ENCODE measurements at places on chromosomes 16 and 17.

DNA sequence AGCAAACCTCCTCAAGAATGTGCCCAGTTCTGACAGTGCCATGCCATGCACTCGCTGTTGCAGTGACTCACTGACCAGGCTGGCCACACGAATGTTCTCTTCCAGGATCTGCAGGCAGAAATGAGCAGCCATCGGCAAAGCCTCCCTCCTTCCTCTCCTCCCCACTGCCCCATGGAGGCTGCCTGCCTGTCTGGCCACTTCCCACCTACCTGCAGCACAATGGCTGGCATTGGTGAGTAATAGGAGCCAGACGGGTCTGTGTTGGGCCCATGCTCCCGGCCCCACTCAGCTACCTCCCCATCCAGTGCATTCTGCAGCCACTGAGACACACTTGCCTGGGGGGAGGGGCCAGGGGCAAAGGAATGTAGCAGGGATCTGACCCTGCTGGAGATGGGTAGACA is 2.8 kb upstream of the MATCAP1 start:
- no peak for DNase-seq

DNA sequence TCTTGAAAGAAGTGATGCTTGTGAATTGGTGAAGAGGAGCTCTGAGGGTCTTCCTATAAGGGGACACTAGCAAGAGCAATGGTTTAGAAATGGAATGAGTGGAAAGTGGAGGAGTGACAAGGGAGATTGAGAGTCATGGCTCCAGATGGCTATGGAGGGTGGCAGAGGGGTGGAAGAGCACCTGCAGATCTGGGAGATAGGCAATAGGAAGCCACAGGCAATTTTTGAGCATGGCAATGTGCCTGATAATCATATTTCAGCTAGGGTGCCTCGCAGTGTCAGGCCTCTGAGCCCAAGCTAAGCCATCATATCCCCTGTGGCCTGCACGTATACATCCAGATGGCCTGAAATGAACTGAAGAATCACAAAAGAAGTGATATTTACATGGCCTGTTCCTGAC is 21.5 kb downstream of the RGS9 start:
- DNase-seq = no peak

- no peak for DNase-seq
These were observed 84.7 kb downstream of the MYO1D start for GRCh38 chr17:32792207-32792606.

DNA sequence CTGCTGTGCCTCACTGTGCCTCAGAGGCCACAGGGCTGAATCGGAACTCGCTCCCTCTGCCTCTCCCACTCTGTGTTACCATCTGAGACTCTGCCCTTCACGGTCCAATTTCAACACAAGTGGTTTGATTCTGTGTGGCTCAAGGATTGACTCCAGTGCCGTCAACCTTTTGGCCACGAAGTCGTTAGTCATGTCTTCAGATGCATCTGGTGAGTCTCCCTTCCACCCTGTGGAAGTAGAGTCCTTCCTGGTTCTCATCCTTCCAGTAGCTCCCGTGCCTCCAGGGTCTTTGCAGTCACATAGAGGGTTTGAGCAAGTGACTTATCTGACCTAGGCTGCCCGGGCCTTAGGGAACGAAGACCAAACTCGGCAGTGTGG is 51.2 kb downstream of the PGS1 start:
- no peak for DNase-seq

DNA sequence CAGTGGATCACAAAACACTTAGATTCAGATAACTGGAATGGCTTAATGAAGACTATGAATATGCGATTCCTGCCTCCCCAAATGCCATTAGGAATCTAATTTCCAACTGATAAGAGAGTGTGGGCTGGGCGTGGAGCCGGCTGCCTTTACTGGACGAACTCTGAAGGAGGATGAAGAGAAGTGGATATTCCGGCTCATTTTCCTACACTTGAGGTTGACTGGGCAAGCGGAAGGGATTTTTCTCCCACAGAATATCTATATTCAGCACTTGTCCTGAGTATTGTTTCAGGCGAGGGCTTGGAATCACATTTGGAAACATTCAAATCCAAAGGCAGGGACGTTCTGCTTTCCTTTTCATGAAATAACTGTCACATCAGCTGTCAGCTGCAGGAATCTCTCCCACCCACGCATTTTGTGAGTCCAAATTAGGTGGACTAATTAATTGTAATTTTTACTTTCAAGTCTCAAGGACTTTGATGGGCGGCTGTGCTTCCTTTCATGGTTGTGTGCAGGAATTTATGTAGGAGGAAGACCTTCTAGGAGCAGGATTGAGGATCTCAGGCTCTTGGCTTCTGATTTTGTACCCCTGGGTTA is 138.5 kb downstream of the PITPNC1 start:
- DNase-seq = no peak

DNA sequence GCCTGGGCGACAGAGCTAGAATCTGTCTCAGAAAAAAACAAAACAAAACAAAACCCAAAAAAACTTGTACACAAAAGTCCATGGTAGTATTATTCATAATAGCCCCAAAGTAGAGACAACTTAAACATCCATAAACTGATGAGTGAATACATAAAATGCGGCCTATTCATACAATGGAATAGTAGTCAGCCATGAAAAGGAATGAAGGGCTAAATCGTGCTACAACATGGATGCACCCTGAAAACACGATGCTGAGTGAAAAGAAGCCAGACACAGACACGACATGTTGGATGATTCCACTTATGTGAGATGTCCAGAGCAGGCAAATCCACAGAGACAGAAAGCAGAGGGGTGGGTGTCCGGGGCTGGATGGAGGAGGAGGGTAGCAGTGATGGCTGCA is 12.3 kb downstream of the KCNG4 start:
- DNase-seq = no peak

DNA sequence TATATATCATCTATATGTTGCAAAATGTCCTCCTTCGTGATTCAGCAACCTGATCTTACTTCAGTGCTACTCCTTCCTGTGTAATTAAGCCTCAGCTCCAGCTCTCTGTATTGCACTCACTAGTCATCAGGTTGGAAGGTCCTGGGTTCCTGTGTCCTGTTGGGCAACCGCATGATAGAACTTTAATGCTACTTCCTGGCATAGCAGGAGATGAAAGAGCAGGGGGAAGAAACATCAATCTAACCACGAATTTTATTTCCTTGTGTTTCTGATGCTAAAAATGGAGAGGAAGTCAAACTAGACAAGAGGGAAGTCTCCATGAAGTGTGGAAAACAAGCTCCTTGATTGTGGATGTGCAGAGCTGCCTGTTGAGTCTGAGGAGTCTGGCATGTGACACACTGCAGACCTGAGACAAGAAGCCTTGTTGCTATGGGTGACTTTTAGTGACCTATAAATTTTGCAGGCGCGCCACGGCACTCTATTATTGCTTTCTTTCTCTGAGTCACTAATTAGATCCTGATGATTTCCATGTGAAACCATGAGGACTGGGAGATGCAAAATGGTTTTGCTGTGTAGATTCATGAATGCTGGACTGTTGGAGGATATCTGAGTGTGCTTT is 25.6 kb downstream of the IGSF6 start:
- DNase-seq = peak; percentile 73

GRCh38 chr16:83447560-83447959 is 360.2 kb upstream of the HSBP1 start:
- no peak for DNase-seq

DNA sequence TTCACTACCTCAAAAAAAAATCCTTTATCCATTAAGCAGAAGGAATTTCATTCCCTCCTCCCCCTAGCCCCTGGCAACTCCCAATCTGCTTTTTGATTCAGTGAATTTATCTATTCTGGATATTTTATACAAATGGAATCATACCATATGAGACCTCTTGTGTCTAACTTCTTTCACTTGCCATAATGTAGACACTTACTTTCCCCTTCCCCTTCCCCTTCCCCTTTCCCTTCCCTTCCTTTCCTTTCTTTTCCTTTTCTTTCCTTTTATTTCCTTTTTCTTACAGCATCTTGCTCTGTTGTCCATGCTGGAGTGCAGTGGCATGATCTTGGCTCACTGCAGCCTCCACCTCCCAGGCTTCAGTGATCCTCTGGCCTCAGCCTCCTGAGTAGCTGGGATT is 50.5 kb downstream of the PSMD12 start:
- DNase-seq = no peak

DNA sequence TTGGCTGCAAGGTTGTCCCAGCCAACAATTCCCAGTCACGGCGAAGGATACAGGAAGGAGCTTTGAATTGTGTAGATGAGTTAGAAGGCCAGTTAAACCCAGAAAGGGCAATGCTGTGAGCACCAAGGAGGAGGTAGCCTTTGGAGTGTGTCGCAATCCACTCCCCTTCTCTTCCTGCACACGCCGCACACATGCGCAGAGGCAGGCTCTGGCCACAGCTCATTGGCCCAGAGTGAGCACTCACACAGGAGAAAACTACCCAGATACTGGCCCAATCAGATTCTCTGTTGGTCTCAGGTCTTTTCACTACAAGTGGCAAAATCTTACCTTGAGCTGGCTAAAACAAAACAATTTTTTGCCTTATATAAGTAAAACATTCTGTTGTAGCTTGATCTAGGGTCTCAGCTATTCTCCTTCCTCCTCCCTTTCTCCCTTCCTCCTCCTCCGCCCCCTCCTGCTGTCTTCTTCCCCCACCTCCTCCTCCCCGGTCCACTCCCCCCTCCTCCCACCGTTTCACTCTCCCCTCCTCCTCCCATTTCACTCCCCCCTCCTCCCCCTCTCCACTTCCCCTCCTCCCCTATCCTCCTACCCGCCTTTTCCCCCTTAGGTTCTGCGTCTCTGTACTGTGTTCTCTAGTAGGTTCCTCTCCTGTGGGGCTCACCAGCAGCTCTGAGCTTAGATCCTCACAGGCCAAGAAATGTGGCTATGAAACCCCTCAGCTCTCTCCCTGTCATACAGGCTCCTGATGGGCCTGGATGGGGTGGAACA is 344.9 kb downstream of the CPPED1 start:
- no peak for DNase-seq

DNA sequence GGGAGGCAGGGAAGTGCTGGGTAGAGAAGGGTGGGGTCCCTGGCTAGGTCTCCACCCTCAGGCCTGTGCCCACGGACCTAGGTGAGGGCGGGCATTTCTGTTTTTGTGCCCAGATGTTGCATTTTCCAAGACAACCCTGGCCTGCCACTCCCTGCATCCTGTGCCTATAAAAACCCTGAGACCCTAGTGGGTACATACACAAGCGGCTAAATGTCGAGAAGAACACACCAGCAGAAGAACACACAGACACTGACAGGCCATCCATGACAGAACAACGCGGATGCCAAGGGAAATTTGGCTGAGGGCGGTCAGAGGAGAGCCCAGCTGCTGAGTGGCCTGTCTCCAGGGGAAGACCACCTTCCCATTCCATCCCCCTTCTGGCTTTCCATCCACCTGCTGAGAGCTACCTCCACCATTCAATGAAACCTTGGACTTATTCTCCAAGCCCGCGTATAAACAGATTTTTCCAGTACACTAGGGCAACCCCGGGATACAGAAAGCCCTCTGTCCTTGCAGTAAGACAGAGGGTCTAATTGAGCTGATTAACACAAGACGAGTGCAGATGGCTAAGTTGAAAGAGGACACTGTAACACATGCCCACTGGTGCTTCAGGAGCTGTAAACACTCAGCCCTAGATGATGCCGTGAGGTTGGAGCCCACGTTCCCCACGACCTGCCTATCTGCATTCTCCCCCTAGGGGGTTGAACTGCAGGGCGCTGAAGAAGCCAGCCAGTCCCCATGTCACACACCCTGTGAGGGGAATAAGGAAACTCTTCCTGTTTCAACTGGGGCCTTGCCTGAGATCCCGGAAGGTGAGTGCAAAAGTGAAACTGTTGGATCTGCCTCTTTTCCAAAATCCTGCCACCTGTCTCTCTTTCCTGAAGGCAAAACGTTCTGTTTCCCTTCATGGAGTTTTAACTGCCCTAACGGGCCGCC is 147.2 kb upstream of the COX10 start:
- no peak for DNase-seq

DNA sequence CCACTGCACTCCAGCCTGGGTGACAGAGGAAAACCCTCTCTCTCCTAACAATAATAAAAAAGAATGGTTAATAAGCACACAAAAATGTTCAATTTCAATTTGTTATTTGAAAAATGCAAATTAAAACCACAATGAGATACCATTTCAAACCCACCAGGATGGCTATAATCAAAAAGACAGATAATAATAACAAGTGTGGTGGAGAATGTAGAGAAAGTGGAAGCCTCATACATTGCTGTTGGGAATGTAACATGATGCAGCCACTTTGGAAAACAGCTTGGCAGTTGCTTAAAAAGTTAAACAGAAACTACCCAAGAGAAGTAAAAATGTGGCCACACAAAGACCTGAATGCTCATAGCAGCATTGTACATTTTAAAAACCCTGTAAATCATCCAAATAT is 51.8 kb upstream of the MAP3K14 start:
- DNase-seq = no peak

- no peak for DNase-seq
These were observed 4.0 kb downstream of the DEF8 start for GRCh38 chr16:89952551-89952950.

- no peak for DNase-seq
These were observed 507 bp downstream of the DYNLRB2 start for GRCh38 chr16:80541306-80541694.

DNA sequence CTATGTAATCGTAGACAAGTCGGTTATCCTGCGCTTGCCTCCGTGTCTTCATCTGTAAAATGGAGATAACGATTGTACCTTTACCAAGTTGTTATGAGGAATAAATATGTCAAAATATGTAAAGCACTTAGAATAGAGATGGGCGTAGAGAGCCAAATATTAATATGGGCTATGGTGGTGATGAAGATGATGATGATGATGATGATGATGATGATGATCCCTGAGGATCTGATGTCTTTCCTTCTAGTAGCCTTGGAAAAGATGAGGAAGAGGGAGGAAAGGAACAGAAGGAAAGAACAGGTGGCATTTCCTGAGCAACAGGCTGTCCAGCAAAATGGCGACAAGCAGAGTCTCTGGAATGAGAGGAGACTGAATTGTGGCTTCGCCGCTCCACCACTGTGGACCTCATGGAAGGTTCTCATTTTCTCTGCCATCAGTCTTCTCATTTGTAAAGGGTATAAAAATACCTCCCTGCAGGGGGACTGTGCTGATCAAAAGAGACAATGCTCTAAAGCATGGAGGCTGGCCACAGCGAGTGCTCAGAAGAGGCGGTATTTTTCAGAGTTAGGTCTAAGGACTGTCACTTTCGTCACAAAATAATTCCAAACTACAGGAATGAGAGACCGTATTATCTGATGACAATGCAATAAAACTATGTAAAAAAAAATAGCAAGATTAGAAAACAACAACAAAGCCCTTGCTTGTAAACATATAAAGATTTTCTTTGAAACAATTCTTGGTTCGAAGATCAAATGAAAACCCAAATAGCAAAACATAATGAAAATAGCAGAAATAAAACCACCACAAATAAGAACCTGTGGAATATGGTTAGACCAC is 17.2 kb upstream of the RCVRN start:
- DNase-seq = no peak

DNA sequence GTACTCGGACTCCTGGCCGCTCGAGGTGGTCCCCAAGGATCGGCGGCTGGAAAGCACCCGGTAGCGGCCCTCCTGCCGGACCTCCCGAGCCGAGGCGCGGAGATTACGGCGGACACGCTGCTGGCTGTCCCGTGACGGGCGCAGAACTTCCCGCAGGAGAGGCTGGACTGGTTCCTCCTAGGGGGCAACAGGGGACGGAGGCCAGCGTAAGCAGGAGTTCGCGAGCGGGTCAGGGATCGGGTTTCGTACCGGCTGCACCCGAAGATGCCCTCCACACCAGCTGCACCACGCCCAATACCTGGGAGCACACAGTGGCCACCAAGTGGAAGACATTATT is 341 bp downstream of the SLC7A6OS start:
- no peak for DNase-seq

Measured in T-helper 2 cell (primary cell).